ENCODE measurements at places on chromosomes 5 and 9. TPM values are rescaled to one million over a fixed set of nuclear protein-coding genes. Genes with fewer than 3 reads are reported as not detected.

The NEUROG1 gene
- total RNA-seq: not detected

The CTXN3 gene
- not detected for total RNA-seq

The SLC31A2 gene
- total RNA-seq: 8.9 TPM

The SHOC1 gene
- not detected for total RNA-seq

DNA sequence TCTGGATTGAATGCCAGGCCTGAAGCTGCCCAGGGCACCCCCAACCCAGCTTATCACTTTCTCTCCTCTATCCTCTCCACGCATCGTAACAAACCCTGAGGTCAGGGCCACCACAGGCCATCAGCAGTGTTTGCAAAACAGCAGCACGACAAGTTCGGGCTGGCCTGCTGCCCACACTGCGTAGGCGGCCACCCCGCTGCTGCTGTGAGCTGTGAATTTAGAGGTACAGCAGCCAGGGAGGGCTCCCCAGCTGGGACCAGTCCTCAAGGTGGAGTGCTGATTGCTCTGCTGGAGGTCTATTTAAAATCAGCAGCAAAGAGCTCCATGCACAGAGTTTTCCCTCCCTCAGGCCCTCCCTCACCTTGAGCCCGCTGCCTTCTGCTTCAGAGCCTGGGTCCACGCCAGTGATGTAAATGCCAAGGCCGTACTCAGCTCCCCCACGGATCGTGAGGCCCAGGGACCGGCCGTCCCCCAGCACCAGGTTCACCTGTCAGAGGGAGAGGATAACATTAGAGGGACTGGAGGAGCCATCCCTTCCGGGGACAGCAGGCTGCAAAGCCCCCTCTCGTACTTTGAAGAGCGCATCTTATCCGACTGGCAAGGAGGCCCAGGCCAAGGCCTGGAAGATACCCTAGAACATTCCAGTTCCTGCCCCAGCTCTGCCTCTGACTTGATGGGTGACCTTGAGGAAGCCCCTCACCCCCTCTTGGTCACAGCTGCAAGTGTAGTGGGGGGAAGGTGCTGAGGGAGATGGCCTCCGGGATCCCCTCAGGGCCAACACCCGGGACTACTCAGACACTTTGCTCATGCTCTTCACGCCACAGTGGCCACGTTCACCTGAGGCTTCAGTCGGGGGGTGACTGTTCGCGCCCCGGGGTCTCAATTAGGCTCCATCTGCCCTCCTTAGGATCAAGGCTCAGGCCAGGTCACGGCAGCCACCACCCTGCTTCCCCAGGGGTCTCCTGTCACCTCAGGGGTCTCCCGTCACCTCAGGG, 39.1 kb downstream of the WHRN start:
- no peak overlapping the region for H3K4me3 ChIP-seq
- DNase-seq: no peak
- H3K27me3 ChIP-seq: no peaks in the 10 kb centered on the region

DNA sequence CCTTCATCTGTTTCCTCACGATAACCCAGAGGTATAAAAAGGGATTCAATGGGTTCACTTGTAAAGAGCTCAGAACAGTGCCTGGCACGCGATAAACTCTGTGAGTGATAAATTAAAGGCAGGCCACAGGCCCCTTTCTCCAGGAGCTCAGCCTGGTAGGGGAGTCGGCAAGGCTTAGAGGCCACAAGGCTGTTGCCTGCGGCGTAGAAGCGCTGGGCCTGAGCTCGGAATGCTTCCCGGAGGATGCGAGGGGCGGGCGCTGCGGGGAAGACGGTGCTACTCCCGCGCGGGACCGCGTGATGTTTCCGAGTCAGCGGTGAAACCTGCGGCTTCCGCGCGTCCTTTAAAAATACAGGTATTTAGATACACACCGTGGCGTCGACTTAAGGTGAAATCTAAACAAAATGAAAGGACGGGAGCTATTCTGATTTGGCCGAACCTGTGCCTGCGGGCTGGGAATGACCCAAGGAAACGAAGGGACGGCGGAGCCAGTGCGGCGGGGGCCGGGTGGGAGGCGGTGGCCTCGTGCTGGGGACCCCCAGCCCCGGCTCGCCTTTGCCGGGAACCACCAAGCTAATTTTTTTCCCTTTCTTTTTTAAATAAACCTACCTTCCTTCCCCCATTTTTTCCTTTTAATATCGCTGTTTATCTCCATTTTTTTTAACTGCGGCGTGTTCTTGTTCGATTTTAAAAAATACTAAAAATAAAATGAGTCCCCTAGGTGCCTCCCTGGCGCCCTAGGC, 6.2 kb downstream of the NKX2-5 start:
- DNase-seq: no peak
- H3K27me3 ChIP-seq: peaks cover 59% of the 10 kb centered on the region
- H3K4me1 ChIP-seq: no peaks in the 10 kb centered on the region
- no peaks in the 10 kb centered on the region for H3K36me3 ChIP-seq
- H3K27ac ChIP-seq: no peak overlapping the region
- H3K4me3 ChIP-seq: no peak overlapping the region

- H3K27me3 ChIP-seq: peaks cover 1% of the 10 kb centered on the region
- DNase-seq: no peak
- H3K4me1 ChIP-seq: peaks cover 43% of the 10 kb centered on the region
- H3K27ac ChIP-seq: peak overlapping the region; percentile 46
Measured at GRCh38 chr9:116390303-116391228, 237.0 kb downstream of the PAPPA start.

DNA sequence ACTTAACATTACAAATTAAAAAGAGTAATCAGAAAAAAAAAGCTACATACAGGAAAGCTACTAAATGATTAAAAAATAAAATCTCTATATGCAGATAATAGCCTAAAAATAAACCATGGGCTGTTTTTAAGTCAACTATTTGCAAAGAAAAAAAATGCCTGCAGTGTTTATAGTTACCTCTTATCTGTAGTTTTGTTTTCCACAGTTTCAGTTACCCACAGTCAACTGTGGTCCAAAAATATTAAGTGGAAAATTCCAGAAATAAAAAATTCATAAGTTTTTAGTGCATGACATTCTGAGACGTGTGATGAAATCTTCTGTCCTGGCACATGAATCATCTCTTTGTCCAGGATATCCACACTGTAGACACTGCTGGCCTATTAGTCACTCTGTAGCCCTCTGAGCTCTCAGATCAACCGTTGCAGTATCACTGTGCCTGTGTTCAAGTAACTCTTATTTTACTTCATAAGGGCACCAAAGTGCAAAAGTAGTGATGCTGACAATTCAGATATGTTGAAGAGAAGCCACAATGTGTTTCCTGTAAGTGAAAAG, 59.2 kb downstream of the PRELID2 start:
- peaks cover 33% of the 10 kb centered on the region for H3K4me1 ChIP-seq
- H3K27me3 ChIP-seq: no peaks in the 10 kb centered on the region
- peak; percentile 88 for DNase-seq
- peak overlapping the region; percentile 42 for H3K4me3 ChIP-seq
- peaks cover 5% of the 10 kb centered on the region for H3K36me3 ChIP-seq

DNA sequence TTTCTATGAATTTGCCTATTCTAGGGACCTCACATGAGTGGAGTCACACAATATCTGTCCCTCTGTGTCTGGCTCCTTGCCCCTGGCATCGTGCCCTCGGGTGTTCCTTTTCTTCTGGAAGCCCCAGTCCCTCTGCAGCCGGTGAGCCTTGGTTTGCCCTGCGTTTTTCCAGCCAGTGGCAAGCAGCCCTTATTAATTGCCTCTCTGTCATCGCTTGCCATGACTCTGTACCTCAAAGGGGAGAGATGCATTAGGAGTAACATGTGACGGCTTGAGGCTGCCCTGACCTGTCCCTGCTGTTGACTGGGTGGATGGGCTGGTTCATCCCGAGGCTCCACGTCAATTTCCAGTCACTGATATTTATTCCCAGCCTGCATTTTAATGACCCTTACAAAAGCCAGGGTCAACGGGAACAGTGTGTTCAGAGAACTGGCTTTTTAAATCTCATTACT, 87.3 kb downstream of the CFAP90 start:
- H3K27ac ChIP-seq: no peak overlapping the region
- no peaks in the 10 kb centered on the region for H3K27me3 ChIP-seq
- H3K36me3 ChIP-seq: no peaks in the 10 kb centered on the region

- H3K4me3 ChIP-seq: no peak overlapping the region
- no peak overlapping the region for H3K27ac ChIP-seq
- H3K27me3 ChIP-seq: no peaks in the 10 kb centered on the region
- H3K36me3 ChIP-seq: no peaks in the 10 kb centered on the region
- DNase-seq: no peak
- H3K4me1 ChIP-seq: no peaks in the 10 kb centered on the region
Measured at GRCh38 chr9:8917956-8918739, 1118.6 kb upstream of the DMAC1 start.

GRCh38 chr5:174195517-174195916, 150.0 kb downstream of the NSG2 start:
- H3K4me1 ChIP-seq: no peaks in the 10 kb centered on the region
- H3K27ac ChIP-seq: no peak overlapping the region
- H3K27me3 ChIP-seq: no peaks in the 10 kb centered on the region
- no peaks in the 10 kb centered on the region for H3K36me3 ChIP-seq

GRCh38 chr5:40223884-40224402, 455.8 kb upstream of the PTGER4 start:
- DNase-seq: peak; percentile 82
- peak overlapping the region; percentile 80 for H3K27ac ChIP-seq
- H3K27me3 ChIP-seq: peaks cover 1% of the 10 kb centered on the region
- no peaks in the 10 kb centered on the region for H3K36me3 ChIP-seq
- peaks cover 58% of the 10 kb centered on the region for H3K4me1 ChIP-seq

- H3K4me3 ChIP-seq: no peak overlapping the region
- no peak for DNase-seq
- H3K36me3 ChIP-seq: peaks cover 85% of the 10 kb centered on the region
- no peaks in the 10 kb centered on the region for H3K27me3 ChIP-seq
- peaks cover 39% of the 10 kb centered on the region for H3K4me1 ChIP-seq
Measured at GRCh38 chr5:169880012-169880663, 100.2 kb downstream of the INSYN2B start.

- H3K27ac ChIP-seq: no peak overlapping the region
- DNase-seq: no peak
- H3K36me3 ChIP-seq: peaks cover 7% of the 10 kb centered on the region
Measured at GRCh38 chr5:103256178-103256577, 2.4 kb upstream of the MACIR start.

DNA sequence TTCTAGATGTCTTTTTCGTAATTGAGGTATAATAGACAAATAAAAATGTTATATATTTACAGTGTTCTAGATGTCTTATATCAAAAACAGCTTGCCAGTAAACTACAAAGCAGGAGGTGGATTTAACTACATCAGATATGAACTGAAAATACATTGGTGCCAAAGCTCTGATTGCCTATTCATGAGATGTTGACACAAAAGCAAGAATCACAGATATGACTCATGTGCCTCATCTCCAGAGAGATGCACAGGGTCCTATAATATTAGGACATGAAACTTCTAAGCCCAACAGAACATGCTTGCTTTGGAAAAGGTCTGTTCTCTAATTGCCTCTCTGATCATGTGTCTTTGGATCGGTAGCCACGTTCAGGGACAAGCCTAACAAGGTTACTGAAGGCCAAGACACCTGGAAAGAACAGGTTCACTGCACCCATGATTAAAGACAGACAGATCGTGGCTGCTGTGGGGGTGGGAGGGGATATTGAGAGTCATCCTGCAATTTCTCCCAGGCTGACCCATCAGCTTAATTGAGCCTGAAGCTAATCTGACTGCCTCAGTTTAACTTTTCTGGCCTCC, 16.8 kb downstream of the ABCA1 start:
- peaks cover 50% of the 10 kb centered on the region for H3K4me1 ChIP-seq
- H3K4me3 ChIP-seq: no peak overlapping the region
- no peaks in the 10 kb centered on the region for H3K36me3 ChIP-seq
- no peak overlapping the region for H3K27ac ChIP-seq
- DNase-seq: peak; percentile 35
